ENCODE measurements at places on chromosomes 6 and 20.

- DNase-seq = no peak
Observed at GRCh38 chr6:164294047-164294784, 879.7 kb downstream of the QKI start.

DNA sequence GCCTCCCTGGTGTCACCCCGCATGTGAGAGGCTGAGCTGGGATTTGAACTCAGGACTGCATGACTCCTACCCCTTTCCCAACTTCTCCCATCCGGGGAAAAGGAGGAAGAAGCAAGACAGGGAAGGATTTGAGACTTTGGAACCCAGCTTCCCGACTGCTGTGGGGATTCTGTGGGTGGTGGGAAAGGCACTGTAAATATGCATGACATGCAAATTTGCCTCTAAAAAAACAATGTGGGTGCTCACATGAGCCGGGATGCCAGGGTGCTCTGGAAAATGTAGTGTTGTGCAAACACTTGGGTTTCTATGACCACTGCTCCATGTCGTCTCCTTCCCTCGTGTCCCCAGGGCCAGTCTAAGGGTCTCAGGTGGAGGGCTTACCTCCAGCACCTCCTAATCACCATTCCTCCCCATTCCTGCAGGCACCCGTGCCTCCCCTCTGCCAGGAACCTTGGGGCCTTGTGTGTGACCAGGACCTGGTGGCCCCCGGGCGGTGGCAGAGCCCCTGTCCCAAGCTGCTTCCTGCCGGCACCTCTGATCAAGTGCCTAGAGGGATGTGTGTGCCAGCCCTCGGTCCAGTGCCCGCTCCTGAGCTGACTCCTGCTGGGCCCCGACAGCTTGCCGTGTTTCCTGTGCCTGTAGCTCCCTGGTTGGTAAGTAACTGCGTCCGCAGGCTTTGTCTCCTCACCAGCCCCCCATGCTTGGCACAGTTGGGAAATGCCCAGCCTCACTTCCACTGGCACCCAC is 60.7 kb downstream of the DLGAP4 start:
- DNase-seq = no peak

- DNase-seq = no peak
Observed at GRCh38 chr6:53801022-53801421, 6.2 kb downstream of the LRRC1 start.

DNA sequence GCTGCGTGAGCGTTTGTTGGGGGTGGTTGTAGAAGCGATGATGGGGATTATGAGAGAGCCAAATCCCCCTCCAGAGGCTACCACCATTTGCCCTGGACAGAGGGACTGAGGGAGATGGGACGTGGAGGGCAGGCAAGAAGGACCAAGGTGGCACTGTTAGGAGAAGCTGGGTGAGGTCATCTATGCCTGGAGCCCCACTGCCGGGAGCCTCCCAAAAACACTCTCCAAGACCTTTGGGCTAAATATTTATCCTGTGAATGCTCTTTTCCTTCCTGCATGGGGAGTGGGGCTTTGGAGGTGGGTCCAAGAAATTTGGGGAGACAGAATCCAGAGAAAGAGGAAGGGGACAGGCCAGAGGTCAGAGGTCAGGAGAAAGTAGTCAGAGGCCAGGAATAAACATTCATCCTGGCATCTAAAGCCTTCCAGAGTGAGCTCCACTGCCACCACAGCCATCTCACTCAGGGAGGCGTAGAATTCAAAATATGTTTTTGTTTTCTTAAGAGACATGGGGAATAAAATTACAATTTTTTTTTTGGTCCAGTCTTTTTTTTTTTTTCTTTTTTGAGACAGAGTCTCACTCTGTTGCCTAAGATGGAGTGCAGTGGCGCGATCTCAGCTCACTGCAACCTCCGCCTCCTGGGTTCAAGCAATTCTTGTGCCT is 17.8 kb upstream of the PTGIS start:
- no peak for DNase-seq
